ENCODE measurements at places on chromosomes 2 and 18.

DNA sequence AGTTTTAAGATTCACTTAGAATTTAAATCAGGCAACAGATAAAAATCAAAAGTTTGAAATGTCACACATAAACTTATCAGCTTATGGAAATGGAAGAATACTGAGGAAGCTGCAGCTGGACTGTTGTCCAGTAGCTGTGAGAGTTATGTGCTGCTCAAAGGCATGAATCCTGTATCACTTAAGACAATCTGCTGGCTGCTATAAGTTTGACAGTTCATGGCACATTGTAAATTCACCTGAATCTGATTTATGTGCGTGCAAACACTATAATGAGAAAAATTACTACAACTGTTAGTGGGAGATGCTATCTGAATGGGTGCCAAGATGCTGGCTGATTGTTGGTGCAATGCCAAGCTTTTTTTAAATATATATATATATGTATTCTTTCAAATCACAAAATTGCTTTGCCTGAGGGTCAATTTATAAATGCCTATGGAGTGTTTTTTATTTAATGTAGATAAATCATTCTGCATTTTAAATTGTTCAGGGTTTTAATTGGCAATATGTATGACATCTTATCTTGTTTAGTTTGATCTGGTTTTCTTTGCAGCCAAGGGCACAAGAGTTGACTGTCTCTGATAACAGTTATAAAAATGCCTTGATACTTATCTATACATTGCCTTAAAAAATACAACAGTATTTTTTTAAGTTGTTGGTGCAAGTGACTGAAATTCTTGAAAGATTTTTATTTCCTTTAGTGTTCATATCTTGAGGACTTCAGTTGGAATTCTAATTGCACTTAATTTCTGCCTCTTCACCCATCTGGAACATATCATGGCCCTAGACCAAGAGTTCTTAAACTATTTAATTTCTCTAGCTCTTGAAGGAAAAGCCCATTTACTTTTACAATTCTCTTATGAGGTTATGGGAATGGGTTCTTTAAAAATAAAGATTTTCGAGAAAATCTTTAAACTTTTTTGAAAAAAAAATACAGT lies 48.7 kb downstream of the CAVIN2 start:
- no peak for DNase-seq

GRCh38 chr2:28401411-28401810 lies 8.8 kb downstream of the FOSL2 start:
- no peak for DNase-seq

DNA sequence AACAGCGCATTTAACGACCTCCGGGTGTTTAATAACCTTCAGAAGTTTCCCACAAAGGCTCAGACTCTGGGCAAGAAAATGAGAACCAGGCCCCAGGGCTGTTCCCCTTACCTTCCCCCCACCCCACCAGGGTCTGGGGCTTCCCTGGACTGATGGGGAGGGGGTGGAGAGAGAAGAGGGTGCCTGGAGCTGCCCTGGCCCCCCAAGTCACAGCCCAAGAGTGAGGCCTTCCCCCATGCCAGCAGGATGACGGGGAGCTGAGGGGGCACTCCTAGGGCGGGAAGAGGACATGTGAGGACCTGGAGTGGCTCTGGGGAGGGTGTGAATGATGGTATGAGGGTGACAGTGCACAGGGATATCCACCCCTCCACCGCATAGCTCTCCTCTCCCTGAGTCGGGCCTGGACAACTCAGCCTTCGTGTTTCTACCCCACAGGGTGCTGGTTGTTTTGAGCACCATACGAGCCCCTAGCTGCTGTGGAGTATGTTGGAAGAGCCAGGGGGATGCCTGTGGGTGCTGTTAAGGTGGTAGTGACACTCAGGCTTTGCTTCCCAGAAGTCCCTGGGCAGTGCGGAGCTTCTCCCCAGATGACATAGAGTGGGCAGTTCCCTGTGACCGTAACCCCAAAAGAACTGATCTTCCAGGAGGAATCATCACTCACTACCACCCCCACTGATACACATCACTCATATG lies 3.9 kb downstream of the PKDCC start:
- no peak for DNase-seq

GRCh38 chr2:16393500-16394071 lies 272.0 kb downstream of the CYRIA start:
- DNase-seq: no peak

- DNase-seq: peak; percentile 45
Observed at GRCh38 chr2:239002954-239003623, 155.2 kb downstream of the TWIST2 start.

DNA sequence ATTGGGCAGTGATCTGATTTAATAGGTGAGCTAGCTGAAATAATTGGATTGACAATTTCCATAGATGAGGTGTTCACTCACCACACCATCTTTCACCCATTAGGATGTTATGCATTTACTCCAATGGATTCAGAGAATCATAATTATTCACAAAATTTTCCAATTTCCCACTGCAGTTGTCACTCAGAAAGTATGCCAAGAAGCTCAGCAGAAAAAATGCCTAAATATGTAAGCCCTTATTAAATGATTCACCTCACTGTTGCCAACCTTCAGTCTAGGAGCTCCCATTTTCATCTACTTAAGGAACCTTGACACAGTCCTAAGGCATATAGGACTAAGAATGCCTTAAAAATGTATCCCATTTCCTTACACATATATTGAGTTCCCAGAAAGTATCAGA lies 94.3 kb downstream of the MBD2 start:
- DNase-seq: peak; percentile 69

DNA sequence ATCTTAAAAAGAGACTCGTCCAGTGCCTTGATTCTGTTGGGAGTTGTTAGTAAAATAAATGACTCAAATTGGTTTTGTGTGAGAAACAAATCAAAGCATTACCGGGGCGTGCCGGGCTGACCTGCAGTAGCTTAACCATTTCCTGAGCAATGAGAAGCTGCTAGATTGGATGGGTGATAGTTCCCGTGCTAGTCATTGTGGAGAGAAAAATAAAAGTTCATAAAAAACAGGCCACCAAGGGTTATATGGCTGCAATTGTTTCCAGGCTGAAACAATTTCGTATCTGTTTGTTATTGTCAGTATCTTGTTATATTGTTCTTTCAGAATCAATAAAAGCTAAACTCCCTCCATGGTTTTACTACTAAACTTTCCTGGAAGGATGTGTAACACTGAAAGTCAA lies 314.4 kb downstream of the MTX2 start:
- peak; percentile 56 for DNase-seq

GRCh38 chr2:134739879-134740301 lies 21.1 kb upstream of the TMEM163 start:
- DNase-seq: no peak

GRCh38 chr2:191522478-191523120 lies 155.3 kb upstream of the NABP1 start:
- DNase-seq: no peak

GRCh38 chr18:58156516-58156915 lies 112.5 kb downstream of the NEDD4L start:
- no peak for DNase-seq

- no peak for DNase-seq
Observed at GRCh38 chr2:239822146-239822831, 202.9 kb downstream of the NDUFA10 start.

DNA sequence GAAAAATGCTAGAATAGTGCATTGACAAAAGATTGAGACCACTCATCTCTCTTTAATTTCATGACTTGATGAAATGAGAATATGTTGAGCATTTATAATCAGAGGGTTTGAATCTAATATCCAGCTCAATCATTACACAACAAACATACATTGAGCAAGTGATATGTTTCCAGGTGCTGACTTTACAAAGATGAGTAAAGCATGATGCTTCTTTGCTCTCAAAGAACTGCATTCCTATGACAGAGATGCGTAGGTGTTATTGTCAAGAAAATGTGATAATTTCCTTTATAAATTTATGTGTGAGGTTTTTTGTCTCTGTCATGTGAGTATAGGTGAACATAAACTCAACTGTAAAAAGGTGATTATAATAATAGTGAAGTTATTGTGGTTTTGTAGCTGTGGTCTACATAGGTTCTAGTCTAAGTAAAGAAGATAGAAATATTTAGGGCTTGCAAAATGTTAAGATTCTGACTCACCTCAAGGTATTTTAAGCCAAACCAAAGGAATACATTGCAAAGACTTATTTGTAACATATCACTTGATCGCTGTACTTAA lies 389.8 kb downstream of the GALNT13 start:
- DNase-seq: no peak

DNA sequence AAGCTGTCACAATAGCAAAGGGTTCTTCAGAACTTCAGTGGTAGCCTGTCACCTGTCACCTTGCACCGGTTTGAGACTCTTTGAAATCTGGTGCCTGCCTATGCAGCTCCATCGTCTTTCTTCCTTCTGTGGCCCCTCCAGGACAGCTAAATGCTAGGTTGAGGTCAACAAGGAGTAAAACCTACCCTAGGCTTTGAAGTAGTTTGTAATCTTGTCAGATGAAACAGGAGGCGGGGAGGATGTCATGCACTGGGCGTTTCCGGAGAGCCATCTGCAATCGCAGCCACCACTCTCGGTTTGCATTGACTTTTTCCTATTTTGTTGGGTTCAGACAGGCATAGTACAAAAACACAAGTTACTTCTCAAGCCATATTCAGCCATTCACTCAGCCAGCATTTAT lies 116.7 kb downstream of the LPIN1 start:
- no peak for DNase-seq

GRCh38 chr2:210207929-210208328 lies 17.3 kb downstream of the ACADL start:
- no peak for DNase-seq

DNA sequence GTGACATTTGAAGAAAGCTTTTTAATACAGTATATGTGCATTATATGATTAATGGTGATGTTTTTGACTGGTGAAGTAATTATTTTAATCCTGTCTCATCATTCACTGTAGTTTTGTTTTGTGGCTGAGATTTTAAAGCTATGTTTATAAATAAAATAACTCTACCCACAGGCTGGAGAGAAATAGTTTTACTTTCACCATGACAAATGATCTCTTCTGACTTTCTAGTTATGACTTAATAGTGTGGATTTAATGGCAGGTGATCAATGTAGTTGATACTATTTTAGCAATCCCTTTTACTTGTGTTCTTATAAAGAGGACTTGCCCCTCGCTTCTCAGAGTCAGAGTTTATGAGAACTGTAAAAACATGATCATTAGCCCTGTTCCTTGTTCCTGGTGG lies 289.5 kb upstream of the SIX3 start:
- no peak for DNase-seq

GRCh38 chr2:47299555-47299954 lies 103.4 kb upstream of the MSH2 start:
- DNase-seq: peak; percentile 89

DNA sequence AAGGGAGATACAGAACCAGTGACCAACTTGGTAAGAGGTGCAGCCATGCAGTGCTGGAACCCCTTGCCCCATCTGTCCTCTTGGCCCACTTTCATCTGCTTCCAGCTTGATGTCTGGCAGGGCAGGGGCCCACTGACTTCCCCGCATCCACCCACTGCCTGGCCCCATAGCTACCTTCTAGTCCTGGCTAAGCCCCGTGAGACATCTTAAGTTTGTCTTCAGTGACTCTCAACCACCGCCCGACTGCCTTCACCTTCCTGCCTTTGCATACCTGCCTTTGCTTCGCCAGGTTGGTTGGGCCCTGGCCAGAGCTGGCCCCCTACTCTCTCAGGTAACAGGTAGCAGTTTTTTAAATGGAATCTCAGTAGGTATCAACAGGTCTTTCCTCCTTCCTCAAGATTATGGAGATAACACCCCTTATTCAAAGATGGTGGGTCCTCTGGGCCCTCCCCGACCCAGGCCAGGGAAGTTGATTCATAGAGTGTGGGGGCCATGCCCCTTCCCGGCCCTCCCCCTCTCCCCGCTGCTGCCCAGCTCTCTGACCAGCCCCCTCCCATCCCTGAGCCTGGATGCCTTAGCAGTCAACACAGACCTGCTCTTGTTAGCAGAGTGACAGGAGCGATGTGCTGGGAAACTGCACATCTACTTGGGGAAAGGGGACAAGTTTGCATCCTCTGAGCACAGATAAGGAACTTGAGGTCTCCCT lies 2.8 kb downstream of the ARID5A start:
- DNase-seq: no peak

DNA sequence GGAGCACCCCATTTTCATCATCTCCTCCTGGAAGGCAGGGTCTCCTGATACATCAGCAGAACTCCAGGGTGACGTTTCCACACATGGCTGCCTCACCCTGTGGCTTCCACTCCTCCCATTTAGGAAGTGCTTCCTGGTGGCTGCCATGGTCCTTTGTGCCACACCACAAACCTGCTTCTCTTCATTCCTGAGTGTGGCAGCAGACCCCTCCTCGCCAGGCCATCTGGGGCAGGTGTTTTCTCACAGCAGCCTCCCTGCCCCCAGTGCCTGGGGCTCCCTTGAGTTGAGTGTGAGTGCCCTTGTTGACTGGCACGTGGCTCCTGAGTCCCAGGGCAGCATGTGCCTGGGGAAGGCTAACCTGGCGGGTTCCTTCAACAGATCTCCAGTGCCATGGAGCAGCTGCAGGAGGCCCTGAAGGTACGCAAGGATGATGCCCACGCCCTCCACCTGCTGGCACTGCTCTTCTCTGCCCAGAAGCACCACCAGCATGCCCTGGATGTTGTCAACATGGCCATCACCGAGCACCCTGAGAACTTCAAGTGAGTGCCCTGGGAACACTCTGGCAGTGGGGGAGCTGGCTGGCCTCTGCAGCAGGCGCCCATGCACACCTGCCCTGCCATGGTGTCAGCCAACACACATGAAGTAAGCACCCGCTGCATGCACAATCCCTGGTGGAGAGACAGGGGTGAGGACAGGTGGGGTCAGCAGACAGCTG lies 113.4 kb upstream of the MCFD2 start:
- no peak for DNase-seq

- no peak for DNase-seq
Observed at GRCh38 chr2:46378616-46379015, 81.4 kb downstream of the EPAS1 start.

DNA sequence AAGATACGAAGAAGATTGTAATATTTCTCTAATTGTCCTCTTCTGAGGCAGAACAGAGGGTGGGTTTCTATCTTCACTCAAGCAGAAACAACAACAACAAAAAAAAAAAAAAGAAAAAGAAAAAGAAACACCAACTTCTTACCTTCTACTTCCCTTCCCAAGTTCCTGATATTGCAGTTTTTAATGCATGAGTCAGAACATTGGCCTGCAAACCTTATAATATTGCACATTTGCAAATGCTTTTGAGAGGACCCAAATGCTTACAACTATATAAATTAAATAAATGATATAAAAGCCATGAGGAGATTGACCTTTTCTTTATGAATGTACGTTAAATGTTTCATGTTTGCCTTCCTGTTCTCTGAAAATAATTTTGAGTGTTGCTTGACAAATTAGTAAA lies 37.3 kb downstream of the PAX3 start:
- DNase-seq: peak; percentile 26

GRCh38 chr2:26575836-26576564 lies 65.2 kb downstream of the CIB4 start:
- no peak for DNase-seq

DNA sequence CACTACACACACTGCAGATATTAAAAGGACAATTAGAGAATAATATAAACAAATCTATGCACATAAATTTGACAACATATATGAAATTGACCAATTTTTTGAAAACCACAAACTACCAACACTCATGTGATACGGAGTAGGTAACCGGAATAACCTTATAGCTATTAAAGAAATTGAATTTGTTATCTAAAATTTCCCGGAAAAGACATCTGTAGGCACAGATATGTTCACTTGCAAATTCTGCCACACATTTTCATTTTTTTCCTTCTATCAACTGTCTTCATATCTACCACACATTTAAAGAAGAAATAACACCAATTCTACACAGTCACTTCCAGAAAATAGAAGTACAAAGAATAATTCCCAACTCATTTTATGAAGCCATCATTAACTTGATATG lies 22.4 kb downstream of the NLRC4 start:
- no peak for DNase-seq

- DNase-seq: no peak
Observed at GRCh38 chr18:37540424-37541138, 25.0 kb downstream of the CELF4 start.
